NCI-H345 (cell line): ENCODE measurements at places on chromosomes 5 and 9.

DNA sequence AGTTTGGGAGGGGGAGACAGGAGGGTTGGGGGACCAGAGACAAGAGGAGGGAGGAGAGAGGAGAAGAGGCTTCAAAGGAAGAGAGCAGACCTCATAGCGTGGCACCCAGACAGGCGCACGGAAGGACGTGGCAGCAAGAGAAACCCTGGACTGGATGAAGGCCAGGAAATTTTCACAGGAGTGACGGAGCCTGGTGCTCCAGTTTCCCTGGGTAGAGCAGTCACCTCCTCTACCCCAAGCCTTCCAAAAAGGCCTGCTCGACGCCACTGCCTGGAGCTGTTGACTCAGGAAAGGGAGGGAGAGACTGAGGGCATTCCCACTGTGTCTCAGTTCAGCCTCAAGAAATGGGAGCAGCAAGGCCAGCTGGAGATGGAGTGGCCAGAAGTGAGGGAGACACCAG is 19.3 kb downstream of the AK8 start:
- DNase-seq = peak; percentile 16

DNA sequence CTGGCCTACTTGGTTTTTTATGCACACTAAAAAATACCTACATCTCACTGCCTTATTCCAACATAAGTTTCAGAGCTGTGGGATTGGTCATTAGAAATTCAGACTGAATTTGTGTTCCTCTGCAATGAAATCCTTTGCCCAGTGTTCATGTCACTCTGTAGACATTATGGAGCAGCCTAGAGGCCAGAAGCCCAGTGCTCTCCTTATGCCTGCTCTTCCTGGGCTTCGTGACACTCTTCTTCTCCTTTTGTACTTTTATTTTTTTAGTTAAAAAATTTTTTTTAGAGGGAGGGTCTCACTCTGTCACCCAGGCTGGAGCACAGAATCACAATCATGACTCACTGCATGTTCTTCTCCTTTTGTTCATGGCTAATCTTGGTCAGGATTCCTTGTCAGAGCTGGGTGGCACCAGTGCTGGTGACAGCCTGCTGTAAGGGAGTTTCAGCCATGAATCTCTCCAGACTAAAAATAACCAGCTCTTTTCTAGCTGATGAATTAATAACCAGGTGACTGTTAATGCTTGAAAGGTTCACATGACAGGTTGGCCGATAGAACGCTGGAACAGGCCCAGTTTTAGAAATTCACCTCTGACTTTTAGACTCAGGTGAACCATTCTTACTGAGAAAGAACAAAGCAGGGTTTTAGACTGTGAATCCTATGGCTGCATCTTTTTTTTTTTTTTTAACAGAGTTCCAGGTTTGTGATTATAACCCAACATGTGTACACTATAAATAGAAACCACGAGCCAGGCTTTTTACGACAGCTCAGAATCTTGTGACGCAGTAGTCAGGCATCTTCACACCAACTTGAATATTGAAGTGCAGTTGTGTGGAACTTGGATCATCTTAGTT is 34.1 kb upstream of the C5orf47 start:
- no peak for DNase-seq

DNA sequence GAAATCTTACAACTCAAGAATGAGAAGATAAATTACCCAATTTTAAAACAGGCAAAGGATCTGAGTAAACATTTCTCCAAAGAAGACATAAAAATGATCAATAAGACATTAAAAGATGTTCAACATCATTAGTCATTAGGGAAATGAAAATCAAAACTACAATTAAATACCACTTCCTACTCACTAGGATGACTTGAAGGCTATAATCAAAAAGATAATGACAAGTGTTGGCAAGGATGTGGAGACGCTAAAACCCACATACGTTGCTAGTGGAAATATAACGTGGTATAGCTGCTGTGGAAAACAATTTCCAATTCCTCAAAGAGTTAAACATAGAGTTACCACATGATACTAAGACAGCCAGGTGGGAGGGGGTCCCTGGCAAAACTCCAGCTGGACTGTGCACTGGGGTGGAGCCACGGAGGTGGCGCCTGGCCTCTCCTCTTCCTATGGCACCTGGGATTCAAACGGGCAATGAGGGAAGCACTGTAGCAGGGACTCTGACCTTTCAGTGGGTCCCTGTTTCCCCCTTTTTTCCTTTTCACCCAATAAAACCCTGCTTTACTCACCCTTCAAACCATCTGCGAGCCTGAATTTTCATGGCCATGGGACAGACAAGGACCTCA is 5.9 kb downstream of the ARSB start:
- DNase-seq = no peak

GRCh38 chr5:115557667-115558387 is 13.3 kb upstream of the FEM1C start:
- DNase-seq = no peak

DNA sequence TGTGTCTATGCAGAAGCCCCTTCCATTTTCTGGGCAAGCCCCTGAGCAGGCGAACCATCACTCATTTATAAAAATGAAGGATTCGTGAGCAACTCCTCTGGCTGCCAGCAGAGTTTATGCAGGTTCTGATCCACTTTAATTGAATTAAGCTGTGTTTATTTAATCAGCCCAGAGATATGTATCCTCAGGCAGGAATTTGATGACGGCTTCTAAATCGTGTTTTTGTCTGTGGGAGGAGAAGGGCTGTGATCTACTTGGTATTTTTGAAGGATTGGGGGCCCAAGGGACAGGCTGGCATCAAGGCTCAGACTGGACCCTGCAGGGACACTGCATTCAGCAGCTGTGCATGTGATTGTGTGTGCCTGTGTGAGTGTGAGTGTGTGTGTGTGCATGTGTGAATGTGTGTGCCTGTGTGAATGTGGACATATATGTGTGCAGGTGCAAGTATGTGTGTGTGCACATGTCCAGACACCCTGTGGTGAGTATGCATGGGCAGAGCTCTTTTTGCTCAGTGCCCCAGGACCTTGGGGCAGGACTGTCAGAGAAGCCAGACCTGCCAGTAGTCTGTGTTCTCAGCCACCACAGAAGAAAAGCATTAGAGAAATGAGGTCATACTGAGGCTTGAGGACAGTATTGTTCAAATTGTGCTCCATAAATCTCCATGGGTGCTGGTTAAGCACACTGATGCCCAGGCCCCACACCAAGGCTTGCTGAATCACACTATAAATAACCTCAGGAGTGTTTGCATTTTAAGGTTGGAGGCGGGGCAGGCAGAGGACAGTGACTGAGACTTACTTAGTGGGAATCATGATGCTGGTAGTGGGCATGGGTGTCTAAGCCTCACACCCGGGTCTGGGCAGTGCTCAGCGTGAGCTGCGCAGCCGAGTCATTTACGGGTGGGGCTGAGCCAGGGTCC is 164.0 kb downstream of the CARTPT start:
- peak; percentile 33 for DNase-seq

- no peak for DNase-seq
Observed at GRCh38 chr5:73317523-73317922, 131.1 kb downstream of the FOXD1 start.

- DNase-seq = no peak
Observed at GRCh38 chr9:134538856-134539566, 102.6 kb upstream of the COL5A1 start.

GRCh38 chr5:23012842-23013241 is 159.7 kb upstream of the CDH12 start:
- DNase-seq = no peak

- DNase-seq = no peak
Observed at GRCh38 chr5:107092695-107093094, 578.0 kb downstream of the EFNA5 start.

DNA sequence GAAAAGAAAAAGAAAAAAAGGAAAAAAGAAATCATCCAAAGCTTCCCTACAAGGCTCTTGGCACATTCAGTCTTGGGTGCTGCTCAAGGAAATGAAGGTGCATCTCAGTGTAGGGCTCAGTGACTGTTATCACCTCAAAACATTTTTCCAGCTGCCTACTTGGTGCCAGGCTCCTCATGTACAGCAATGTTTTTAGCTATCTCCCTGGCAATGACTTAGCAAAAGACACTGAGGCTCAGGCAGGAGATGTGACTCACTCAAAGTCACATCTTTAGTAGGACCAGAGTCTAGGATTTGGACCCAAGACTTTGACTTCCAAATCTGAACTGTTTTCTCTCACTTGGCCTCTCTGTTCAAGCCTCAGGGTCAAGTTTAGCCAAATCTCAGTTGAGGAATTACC is 264.2 kb downstream of the CRB2 start:
- no peak for DNase-seq

- DNase-seq = no peak
Observed at GRCh38 chr5:10503997-10504793, 59.7 kb upstream of the ANKRD33B start.

DNA sequence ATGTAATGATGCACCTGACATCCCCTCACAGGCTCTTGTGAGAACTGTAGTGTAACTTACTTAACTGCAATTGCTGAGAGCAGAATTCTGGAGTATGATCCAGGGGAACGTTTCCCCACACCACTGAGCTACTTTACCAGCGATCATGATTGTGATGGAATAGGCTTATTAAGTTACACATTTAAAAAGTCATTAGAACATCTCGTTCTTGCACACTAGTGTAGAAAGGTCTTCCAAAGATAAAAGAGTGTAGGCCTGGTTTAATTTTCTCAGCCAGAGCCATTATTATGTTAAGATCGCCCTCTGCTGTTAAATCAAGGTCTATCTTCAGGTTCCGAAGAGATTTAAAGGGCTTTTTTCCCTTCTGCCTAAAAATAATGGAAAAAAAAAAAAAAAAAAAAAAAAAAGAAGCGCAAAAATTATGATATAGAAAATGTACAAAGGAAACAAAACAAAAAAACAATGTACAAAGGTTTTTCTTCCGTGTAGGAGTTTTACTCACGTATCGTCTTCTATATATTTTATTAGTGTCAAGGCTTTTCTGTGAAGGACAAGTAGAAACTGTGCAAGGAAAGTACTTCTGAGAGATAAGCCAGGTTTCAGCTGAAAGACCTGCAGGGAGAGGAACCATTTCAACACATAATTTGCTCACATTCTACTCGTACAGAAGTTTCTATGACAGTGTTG is 18.6 kb upstream of the MOB3B start:
- DNase-seq = peak; percentile 14

GRCh38 chr5:158951436-158952247 is 148.1 kb downstream of the EBF1 start:
- DNase-seq = no peak

GRCh38 chr5:83277953-83278352 is 193.6 kb upstream of the VCAN start:
- no peak for DNase-seq

DNA sequence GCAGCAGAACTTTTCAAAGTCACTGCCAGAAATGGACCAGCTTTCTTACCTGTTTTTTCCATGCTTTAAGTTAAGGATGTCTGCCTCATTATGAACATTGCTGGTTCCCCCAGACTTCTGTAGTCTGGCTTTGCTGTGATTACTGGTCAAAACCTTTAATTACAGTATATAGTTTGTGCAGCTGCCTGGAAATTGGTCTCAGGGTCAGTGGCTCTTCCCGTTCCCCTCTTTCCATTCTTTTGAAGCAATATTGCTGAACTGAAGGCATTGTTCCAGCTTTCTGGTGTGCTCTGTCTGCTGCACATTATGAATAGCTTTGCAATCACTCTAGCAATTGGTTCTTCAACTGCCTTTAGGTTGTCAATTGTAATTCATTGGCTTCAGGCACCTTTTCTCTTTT is 206.5 kb downstream of the ARL15 start:
- DNase-seq = no peak

GRCh38 chr5:160486573-160486972 is 64.9 kb downstream of the PTTG1 start:
- no peak for DNase-seq
